ENCODE measurements at places on chromosomes 4 and X. TPM values are rescaled to one million over a fixed set of nuclear protein-coding genes. Genes with fewer than 3 reads are reported as not detected.

The TREX2 gene
- total RNA-seq, result 1.3 TPM

The C4orf51 gene
- total RNA-seq, result 6.0 TPM

The F9 gene
- not detected for total RNA-seq

DNA sequence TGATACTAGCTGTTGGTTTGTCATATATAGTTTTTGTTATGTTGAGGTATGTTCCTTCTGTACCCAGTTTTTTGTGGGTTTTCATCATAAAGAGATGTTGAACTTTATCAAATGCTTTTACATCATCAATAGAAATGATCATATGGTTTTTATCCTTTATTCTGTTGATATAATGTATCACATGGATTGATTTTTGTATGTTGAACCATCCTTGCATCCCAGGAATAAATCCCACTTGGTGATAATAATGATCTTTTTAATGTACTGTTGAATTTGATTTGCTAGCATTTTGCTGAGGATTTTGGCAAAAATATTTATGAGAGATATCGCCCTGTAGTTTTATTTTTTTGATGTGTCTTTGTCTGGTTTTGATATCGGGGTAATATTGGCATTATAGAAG is 22.5 kb upstream of the NAA11 start:
- no peak overlapping the region for H3K27ac ChIP-seq
- H3K4me1 ChIP-seq, result no peaks in the 10 kb centered on the region
- no peak overlapping the region for H3K4me3 ChIP-seq
- DNase-seq, result no peak
- peaks cover 5% of the 10 kb centered on the region for H3K36me3 ChIP-seq

DNA sequence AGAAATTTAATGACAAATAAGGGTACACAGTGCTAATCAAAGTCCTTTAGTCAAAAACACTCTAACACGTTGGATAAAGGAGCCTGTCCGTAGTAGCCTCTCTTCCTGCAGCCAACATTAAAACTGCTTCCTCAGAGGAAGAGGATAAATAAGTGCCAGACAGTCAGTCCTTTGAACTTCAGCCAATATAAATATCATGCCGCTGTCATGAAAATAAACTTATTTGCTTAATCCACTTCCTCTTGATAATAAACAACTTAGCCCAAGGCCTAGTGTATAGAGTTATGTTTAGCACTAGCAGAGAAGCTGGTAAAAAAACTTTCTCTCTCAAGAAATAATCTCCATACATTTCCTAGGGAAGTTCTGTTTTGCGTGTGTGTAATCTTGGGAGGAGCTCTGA is 196.7 kb downstream of the HS3ST1 start:
- H3K4me3 ChIP-seq, result no peak overlapping the region
- H3K36me3 ChIP-seq, result peaks cover 10% of the 10 kb centered on the region
- no peak for DNase-seq
- no peaks in the 10 kb centered on the region for H3K27me3 ChIP-seq
- no peak overlapping the region for H3K27ac ChIP-seq
